ENCODE measurements at places on chromosomes 7 and 10.
A peak's percentile ranks its signal among the peaks of the same experiment; 100 is the strongest.

DNA sequence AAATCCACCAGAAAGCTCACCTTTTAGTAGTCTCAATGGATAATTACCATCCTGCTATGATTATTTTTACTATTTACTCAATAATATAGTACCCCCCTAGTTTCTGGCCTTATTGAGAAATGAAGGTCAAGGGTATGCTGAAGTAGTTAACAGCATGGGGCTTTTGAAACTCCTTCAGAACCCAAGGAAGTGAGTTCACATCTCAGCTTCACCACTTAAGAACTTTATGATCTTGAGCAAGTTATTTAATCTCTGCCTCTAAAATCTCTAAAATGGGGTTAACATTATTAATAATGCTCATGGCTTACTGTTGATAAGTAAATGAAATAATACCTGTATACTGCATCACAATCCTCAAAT, 5.8 kb downstream of the MTPN start:
- DNase-seq = no peak

DNA sequence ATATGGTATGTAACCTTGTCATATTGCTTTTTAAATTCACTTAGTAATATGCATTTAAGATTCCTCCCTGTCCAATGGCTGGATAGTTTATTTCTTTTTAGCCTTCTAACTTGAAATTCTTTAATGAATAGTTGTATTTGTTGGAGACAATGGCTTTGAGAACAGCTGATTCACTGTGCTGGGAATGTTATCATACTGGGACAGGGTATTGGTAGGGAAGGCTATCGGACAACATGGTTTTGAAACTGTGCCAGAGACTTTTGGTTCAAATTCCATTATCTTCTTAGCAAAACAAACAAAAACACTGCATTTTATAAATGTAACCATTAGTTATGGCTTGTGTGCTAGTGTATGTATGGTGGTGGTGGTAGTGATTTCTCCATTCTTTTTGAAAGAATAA, 517.1 kb upstream of the ANKRD30A start:
- DNase-seq = no peak

DNA sequence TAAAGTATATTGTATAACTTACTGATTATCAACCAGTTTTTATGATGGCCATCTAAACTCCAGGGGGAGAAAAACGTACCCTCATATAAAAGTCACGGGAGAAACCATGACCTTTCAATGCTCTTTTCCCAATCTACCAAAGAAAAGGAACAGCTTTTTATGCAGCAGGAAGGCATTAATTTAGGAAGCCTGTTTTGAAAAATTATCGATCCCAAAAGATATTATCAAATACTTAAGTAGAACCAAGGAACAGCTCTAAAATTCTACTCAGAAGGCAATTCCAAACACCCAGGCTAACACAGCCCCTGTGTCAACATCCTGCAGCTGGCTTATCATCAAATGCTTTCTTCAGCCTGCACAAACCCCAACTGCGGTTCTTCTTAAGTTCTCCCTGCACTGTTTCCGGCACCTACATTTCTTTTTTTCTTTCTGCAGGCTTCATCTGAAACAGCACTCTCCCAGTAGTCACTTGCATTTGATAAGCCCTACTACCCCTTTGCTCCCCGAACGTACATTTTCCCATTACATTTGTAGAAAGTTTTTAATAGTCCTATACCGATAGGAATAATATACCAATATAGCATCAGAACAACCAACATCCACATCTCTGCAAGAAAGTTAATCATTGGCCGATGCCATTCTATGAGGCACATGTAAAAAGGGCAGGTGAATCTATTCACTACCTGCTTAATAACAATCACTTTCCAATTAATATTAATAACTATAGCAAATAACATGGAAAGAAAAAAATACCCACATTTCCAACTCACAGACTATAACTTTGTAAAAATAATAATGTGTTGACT, 47.9 kb downstream of the PIP4K2A start:
- peak; percentile 87 for DNase-seq

DNA sequence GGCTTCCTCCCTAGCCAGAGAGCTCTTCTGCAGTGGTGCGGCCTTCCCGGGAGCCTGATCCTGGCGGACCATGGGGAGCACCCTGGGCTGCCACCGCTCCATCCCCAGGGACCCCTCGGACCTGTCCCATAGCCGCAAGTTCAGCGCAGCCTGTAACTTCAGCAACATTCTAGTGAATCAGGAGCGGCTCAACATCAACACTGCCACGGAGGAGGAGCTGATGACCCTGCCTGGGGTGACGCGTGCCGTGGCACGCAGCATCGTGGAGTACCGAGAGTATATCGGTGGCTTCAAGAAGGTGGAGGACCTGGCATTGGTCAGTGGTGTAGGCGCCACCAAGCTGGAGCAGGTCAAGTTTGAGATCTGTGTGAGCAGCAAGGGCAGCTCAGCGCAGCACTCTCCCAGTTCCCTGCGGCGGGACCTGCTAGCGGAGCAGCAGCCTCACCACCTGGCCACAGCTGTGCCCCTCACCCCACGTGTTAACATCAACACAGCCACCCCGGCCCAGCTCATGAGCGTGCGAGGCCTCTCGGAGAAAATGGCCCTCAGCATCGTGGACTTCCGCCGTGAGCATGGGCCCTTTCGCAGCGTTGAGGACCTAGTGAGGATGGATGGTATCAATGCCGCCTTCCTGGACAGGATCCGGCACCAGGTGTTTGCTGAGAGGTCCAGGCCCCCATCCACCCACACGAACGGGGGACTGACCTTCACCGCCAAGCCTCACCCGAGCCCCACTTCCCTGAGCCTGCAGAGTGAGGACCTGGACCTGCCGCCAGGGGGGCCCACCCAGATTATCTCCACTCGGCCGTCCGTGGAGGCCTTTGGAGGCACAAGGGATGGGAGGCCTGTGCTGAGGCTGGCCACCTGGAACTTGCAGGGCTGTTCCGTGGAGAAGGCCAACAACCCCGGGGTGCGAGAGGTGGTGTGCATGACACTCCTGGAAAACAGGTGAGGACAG, 1.5 kb downstream of the EEPD1 start:
- no peak for DNase-seq

- DNase-seq = no peak
Observed at GRCh38 chr7:36119005-36119706, 33.9 kb upstream of the EEPD1 start.

DNA sequence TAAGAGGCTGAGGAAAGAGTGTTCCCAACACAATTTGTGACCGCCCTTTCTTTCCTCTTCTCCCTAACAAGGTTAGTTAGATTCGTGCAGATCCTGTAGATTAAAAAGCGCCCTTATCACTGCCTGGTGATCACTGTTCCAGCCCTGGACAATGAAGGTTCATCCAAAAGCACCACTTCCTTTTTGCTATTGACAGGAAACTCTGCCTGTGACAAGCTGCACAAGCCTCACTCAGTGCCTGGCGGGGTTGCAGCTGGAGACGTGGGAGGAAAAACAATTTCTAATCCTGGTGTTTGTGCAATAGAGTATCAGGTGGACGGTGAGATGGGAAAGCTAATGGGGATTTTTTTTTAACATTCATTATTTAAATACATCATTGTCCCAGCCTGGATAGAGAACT, 105.9 kb upstream of the CAV2 start:
- no peak for DNase-seq

GRCh38 chr10:3312403-3312940, 139.9 kb upstream of the PITRM1 start:
- no peak for DNase-seq

GRCh38 chr7:146002431-146003078, 114.0 kb upstream of the CNTNAP2 start:
- no peak for DNase-seq

GRCh38 chr7:155637155-155637554, 7.3 kb upstream of the RBM33 start:
- DNase-seq = no peak

DNA sequence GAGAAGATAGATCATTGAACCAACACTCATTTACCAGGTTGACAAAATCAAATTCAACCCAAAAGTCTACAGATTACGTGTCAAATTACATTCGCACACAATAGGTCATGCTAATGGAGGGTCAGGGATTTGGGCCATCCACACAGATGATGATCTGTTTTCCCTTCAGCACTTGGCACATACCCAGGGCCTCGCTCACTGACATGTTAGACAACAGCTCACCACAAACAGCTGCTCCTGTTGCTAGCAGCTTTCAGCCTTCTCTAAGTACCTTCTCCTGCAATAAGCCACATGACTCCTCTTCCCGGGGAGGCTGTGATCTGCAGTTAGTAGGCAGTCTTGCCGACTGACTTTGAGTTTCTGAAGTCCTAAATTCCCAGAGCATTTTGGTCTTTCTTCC, 18.4 kb downstream of the NKX2-3 start:
- no peak for DNase-seq

- no peak for DNase-seq
Observed at GRCh38 chr7:92698237-92698841, 108.1 kb upstream of the FAM133B start.

DNA sequence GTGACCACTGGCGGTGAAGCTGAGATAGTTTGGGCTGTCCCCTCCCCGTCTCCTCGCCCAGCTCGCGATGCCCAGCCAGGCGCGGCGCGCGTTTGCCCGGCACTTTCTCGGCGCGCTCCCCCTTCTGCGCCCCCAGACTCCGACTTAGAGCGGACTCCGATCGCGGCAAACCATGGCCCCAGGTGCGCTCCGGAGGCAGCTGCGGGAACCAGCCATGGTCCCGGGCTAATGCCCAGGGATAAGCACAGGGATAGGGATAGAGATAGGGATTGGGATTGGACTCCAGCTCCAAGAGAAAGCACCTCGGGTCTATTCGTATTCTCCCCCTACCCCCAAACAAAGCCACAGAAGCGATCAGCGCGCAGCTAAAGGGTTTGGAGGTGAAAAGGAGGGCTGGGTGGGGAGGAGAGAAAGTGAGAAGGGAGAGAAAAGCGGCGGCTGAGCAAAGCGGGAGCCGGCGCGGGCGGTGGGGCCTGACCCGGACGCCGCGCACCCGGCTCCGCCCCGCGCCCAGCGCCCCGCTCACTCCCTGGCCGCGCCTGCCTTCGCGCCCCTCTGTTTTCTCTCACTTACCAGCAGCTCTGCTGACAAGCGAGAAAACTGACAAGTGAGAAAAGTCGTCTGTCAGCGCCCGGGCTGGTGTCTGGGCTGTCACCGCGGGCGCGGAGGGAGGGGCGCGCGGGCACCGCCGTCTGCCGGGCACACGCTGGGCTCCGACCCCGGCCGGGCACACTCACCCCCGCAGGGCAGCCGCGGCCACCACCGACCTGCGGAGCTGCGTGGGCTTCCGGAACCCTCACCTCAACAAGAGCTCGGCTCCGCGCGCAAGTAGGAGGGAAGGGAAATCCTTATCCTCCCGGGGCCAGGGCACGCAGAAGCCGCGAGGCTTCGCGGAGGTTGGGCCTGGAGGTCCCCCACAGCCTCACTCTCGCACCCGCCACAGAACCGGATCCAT, at the start of gene PDE1C:
Gene PDE1C (minus strand): TSS at position 2 of the 955 bp plus-strand sequence.
- no peak for DNase-seq

DNA sequence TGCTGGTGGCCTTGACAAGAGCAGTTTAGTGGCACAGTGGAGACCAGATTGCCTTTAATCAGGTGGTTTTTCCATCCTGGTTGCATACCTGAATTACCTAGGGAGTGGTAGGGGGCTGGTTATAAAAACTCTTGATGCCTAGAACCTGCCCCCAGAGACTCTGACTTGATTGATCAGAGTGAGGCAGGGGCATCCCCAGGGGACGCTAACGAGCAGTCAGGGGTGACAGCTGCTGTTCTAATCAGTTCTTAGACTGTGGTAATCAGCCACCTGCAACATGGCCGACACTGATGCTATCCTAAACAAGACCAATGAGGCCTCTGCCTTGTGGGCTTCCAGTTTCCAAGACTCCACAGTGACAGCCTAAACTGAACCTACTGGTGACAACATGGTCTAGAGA, 2.0 kb upstream of the OPALIN start:
- no peak for DNase-seq

DNA sequence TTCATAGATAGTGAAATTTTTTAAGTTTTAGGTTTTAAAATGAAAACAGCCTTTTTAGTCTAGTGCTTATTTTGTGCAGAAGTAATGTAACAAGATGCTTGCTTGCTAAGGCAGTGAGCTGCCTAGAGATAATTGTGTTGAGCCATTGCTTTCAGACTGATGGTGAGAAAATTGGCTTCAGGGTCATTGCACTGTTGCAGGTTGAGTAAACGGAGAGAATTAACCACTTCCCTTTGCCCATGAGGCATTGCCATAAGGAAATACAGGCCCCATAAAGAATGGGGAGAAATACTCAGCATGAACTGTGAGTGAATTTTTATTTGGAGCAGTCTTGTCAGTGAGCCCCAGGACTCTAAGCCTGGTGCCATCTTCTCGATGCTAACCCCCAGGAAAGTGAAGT, 140.5 kb downstream of the LRRC4 start:
- DNase-seq = no peak

DNA sequence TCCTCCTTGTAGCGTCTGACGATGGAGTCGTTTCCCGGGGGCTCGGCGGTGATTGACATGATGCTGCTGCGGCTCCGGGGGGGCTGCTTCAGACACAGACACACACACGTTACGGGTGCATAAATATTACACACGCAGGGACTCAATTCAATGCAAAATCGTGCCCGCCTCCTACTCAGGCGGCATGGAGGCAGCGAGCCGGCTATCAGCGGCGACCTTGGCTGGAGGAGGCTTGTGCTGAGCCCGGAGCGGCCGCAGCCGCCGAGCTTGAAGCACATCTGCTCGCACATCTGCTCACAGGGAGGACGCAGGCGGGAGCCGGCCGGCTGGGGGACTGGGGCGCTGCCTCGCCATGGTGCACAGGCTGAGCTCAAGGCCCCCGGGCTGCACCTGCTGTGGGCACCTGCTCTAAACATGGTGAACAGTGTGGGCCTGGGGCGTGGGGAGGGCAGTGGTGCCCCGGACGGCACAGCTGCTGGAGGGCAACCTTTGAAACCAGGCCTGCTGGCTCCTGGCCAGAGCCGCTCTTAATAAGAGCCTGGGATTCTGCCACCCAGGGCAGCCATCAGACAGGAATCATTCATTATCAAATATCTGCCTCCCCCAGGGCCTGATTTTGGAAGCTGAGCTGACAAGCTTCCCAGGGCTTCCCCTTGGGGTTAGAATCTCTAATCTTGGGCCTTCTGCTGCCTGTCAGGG, 84.7 kb upstream of the GNA12 start:
- no peak for DNase-seq

DNA sequence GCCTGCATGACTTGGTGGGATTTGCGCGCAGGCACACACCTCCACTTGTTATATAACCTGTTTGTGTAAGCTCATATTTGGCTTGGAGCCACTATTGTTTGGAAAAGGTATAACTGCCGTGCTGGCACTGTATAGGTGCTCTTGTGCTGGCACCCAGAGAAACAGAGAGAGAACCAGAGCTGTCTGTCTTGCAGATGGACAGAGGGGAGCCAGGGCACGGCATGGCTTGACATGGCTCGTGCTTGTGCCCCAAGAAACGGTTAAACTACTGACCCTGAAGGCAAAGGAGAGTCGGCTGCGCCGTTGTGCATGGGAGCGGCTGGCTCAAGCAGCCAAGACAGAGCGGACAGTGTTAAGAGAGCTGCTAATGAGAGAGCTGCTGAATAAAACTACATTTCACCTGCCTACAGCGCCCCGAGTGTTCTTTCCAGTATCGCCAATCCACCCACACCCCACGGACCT, 23.2 kb downstream of the RAPGEF5 start:
- no peak for DNase-seq

- no peak for DNase-seq
Observed at GRCh38 chr10:116589926-116590325, 833 bp upstream of the PNLIPRP1 start.

- no peak for DNase-seq
Observed at GRCh38 chr7:81415181-81415580, 354.7 kb downstream of the HGF start.

GRCh38 chr7:140656548-140657515, 15.9 kb upstream of the ADCK2 start:
- peak; percentile 18 for DNase-seq

GRCh38 chr7:36692456-36692855, 31.8 kb downstream of the AOAH start:
- no peak for DNase-seq

GRCh38 chr7:81600608-81601007, 169.2 kb downstream of the HGF start:
- no peak for DNase-seq

All from CD8-positive, alpha-beta memory T cell (primary cell).